ENCODE measurements at places on chromosomes 4 and X.

GRCh38 chr4:25535278-25535677 lies 120.4 kb upstream of the SLC34A2 start:
- no peak for DNase-seq

DNA sequence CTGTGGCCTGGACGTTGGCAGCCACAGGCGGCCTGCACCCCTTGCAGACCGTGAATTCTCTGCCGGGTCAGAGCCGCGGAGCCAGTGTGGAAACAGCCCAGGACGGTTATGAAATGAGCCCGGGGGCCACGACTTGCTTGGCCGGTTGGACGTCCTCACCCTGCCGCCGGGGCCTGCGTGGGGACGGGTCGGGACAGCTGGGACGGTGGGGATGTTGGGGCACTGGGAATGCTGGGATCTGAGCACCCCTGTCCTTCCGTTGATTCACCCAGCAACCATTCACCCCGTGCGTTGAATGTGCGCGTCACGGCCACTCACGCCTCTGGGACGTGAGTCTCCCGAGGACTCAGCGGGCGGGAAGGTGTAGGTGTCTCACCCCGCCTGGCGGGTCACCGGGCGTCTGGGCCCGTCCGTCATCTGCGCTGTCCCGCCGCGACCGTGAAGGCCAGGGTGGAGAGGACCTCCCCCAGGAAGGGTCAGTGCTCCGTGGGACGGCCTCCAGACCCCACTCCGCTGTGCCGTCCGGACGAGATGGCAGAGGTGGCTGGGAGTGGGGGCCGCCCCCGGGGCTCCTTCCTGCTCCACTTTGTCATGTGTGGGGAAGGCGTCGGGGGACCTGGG lies 4.5 kb upstream of the PLCXD1 start:
- no peak for DNase-seq

DNA sequence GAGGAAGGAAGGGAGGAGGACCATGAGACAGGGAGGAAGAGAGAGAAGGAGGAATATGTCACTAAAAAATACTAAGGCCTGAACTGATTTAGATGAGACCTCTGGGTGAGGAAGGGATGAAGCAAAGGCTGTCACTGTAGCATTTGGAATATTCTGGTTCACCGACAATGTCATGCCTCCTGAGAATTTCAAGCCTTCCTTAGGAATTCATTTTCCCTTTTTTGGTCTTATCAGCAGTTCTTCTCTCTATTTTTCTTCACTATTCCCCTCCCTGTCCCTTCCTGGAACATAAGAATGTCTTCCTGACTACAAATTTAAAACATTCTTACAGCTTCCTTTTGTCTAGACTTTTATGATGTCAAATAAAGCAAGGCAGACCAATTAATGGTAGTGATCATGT lies 527.8 kb downstream of the INPP4B start:
- DNase-seq, result no peak

GRCh38 chrX:76520273-76521054 lies 93.0 kb downstream of the MAGEE1 start:
- DNase-seq, result no peak

DNA sequence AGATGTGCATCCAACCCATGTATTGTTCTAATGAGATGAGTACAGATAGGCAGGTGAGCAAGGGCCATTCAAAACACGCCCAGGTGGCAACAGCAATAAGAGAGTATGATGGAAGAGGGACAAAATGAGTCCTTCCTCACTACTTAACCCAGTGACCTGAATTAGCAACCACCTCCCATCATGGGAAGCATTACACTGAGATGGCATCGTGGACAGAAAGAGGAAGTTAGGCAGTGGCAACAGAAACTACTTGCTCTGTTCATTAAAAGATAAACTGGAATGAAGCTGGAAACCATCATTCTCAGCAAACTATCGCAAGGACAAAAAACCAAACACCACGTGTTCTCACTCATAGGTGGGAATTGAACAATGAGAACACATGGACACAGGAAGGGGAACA lies 17.2 kb downstream of the RXFP1 start:
- DNase-seq, result no peak

DNA sequence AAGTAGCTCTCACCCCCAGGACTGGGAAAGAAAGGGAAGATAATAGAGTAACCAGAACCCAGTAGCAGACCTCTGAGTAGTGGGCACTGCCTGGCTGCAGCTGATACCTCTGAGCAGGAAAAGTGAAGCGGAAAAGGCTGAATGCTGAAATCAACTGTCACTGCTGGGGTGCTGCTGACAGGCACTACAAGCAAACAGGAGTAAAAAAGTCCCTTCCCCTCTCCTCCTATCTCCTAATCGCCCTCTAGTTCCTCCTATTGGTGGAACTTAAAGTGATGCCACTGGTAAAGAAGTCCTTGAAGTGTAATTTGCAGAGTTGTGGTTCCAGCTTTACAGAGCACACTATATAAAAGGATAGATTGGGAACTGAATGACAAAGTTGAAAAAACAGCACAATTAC lies 32.8 kb upstream of the GLRB start:
- DNase-seq, result peak; percentile 52

GRCh38 chr4:80897537-80898303 lies 132.8 kb upstream of the BMP3 start:
- DNase-seq, result no peak

DNA sequence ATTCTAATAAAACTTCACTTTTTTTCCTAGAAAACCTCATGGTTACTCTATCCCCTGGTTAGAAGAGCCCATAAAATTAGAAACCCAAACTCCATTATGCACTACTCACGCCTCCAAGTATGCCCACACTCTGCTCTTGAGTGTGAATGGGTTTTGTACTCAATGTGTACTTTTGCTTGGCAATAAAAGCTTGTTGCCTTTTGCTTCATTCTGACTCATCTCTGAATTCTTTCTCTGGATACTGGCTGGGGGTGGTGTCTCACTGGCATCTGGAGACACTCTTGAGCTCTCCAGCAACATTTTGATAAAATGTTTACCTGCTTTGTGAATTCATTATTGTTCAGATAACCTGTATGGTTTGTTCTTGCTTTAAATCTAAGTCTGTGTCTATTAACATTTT lies 963.3 kb downstream of the TRAM1L1 start:
- no peak for DNase-seq

DNA sequence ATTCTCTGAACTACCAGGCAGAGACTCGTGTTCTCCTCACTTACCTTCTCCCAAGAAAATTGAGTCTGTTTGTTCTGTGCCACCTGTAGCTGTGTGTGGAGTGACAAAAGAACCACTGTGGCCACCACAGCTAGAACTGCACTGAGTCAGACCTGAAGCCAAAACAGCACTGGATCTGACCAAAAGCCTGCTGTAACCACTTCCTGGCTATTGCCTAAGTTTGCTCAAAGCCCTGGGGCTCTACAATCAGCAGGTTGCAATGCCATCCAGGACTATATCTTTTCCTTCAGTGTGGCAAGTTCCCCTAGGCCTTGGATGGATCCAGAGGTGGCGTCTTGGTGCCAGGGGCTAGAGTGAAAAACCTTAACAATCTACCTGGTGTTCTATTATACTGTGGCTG lies 449.1 kb downstream of the FAM133A start:
- no peak for DNase-seq

DNA sequence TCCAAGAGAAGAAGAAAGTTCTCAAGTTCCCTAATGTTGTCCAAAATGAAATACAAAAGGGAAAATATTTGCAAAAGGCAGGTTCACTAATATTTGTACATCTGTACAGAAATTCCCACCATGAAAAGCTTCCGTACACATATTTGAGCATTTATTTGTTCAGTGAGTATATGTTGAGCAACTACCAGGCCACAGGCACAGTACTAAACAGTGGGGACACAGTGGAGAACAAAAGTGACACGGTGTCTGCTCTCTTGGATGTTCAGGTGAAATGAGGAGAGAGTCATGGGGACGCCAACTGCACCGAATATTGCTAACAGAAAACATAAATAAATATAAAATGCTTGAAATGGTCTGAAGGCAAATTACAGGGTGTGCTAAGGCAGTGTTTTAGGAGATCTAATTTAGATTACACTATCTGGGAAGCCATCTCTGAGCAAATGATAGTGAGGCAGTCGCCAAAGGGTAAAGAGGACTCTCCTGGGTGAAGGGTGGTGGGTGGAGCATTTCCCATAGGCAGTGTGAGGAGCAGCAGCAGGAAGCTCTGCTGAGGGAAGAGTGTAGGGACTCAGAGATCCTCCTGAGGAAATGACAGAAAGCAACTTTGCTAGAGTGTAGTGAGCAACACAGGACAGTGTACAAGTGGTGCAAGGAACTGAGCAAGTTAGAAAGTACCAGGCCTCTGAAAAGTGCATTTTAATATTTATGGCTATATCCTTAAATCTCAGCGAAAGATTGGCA lies 375.2 kb downstream of the GALNTL6 start:
- DNase-seq, result no peak

GRCh38 chr4:129600898-129601297 lies 504.9 kb downstream of the C4orf33 start:
- DNase-seq, result no peak

DNA sequence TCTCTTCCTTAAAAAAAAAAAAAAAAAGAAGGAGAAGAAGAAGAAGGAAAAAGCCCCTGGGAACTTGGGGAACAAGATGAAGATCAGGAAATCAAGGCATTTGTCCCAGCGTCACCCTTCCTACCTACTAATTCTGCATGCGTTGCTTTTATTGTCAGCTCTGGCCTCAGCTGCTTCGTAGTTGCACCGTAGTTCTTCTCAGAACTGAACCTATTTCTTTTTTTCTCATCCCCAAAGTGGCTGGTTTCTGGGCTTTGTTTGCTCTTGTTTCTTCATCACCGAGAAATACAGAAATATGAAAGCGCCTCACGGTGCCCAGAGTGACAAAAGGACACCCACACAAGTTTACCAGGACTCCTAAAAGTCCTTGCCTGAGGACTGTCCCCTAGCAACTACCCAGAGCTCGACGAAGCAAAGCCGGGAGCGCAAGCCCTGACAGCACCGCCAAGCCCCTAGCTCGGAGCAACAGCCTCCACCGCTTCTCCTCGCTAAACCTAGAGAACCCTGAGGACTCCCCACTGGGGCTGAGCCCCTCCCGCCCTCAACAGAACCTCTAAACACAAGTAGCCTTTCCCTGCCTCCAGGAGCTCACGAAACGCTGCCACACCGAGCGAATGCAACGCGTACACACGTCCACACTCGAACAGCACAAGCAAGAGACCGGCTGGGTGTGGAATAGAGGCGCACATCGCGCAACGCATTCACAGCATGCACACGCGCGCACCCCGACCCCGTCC lies 710 bp downstream of the PRKG2 start:
- DNase-seq, result peak; percentile 58

DNA sequence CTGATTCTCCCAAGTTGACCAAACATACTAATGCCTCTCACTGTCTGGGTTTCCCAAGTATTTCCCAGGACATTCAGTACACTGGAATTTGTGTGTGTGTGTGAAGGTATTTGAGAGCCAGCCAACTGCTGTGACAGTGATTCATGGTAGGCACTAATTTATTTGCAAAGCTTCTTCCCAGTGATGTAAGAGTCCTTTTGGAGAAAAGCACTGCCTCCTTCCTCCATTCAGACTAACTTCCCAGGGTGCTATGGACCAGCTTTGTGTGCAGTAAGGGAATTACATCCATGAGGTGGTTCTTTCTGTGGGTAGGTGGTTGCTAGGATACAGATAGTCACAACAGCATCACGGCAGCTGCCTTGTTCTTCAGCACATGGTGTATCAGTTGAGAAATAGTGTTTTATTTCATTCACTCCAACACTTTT lies 8.7 kb downstream of the EGF start:
- peak; percentile 37 for DNase-seq

GRCh38 chrX:12423346-12423745 lies 285.1 kb downstream of the FRMPD4 start:
- DNase-seq, result no peak

GRCh38 chr4:107519053-107519452 lies 201.0 kb downstream of the PAPSS1 start:
- no peak for DNase-seq

GRCh38 chr4:80790152-80790551 lies 240.4 kb upstream of the BMP3 start:
- DNase-seq, result no peak

GRCh38 chr4:20044966-20045365 lies 206.7 kb upstream of the SLIT2 start:
- no peak for DNase-seq

- DNase-seq, result no peak
Observed at GRCh38 chr4:77305766-77306165, 148.8 kb downstream of the CCNG2 start.

DNA sequence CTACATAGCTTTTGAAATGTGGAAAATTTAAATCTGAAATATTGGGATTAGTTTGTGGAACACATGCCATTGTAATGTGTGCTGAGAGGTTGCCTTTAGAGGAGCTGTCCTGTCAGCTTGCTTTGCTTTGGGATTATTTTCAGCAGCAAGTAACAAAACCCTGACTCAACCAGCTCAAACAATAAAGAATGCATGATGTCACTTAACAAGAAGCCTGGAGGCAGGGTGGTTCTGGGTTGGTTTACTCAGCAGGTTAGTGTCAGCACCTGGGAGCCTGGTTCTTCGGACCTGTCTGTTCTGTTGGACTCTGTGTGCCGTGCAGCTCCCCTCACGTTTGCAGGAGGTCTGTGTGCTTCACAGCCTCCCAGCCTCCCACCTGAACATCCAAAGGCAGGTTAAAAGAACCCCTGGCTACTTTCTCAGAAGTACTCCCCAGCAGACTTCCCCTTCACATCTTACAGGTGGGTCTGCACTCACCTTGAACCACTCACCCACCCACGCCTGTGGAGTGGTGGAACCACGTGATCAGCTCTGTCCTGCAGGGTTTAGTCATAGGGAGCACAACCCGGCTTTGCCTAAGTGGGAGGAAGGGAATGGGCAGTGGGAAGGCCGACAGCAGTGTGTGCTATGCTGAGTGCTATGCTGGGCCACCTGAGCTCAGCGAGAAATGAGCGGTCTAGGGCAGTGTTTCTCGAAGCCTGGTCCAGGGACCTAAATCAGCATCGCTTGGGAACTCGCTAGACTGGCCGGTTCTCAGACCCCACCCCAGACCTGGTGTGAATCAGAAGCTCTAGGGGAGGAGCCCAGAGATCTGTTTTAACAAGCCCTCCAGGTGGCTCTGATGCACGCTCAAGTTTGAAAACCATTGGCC lies 20.4 kb downstream of the TMEM131L start:
- DNase-seq, result peak; percentile 58

- DNase-seq, result peak; percentile 64
Observed at GRCh38 chrX:70908541-70908940, at the start of gene TEX11. Gene TEX11, minus strand, starts transcription at chrX:70908711. Its CDS starts 922 bp downstream, at chrX:70907789.

DNA sequence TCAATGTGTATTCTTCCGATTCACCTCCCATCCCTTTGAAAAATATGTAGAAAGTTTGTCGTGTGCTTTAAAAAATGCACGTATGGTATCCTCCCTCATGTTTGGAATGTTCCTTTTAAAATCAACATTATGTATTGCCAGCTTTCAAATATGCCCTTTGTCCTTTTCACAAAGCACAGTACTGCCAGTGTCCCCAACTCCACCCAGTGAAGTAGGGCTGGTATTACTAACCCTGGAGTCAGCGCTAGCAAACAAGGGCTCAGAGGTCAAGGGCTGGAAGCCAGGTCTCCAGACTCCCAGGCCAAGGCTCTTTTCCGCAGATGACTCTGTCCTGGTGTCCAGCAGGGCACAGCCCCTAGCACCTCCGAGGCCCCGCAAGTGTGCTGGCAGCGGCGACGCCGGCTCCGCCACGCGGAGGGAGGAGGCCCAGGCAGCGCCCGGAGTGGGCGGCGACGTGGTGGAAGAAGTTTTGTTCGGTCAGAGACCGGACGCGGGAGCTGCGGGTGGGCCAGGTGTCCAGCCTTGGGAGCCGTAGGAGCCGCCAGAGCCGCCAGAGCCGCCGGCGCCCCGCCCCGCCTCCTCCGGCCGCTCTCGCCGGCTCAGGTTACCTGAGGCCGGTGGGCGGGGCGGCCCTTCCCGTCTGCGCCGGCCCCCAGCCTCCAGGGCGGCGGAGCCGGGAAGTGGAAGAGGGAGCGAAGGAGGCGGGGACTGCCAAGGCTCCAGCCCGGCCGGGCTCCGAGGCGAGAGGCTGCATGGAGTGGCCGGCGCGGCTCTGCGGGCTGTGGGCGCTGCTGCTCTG lies at the start of gene IL13RA1:
TSS of gene IL13RA1 (plus strand) at position 720 of the 799 bp plus-strand sequence. CDS start at position 753, 33 bp downstream.
- peak; percentile 89 for DNase-seq

- no peak for DNase-seq
Observed at GRCh38 chrX:106940068-106940467, 19.9 kb downstream of the CLDN2 start.

Measured in H9 (cell line).